Amniotic stem cell (primary cell): ENCODE measurements at places on chromosomes 4 and X.
A peak's percentile ranks its signal among the peaks of the same experiment; 100 is the strongest.

DNA sequence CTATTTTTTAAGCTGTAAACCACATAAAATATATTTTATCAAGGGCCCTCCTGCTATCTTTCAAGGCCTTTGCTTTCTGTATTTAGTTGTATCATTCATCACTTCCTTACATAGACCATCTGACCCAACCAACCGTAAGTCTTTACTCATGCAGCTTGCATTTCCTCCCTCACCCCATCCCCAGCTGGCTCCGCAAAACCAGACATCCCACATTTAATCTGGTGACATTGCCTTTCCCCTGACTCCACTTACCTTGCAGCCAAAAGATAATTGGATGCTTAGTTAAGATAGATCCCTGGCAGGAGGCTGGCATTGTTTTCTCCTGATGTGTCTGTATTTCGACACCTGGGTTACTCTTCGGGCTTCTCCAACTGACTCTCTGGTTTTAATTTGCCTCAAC, 183.7 kb upstream of the LDB2 start:
- DNase-seq: no peak

- no peak for DNase-seq
Observed at GRCh38 chr4:38673130-38673978, 9.4 kb downstream of the KLF3 start.

DNA sequence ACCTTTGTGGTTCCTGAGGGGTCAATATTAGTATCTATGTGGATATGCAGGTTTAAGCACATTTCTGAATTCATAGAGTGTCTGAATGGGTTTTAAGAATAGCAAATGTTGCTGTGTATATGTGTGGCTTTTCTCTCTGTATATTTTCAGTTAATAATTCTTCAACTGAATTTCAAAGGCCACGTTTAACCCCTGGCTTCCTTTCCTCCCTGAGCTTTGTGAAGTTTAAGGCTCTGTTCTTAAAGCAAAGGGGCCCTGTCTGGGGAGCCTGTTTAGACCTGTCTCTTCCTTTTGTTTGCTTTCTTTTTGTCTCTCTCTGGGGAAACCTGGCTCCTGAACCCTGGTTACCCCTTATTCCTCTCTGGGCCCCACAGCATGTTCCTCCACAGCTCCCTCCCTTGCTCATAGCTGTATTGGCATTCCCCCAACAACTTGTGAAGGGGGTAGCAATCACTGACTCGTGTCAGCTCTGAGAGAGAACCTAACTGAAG, 139.1 kb downstream of the COL4A6 start:
- no peak for DNase-seq

GRCh38 chr4:133145758-133146573, 3.1 kb upstream of the PCDH10 start:
- DNase-seq: no peak

GRCh38 chr4:120855307-120856001, 67.1 kb downstream of the PRDM5 start:
- no peak for DNase-seq

DNA sequence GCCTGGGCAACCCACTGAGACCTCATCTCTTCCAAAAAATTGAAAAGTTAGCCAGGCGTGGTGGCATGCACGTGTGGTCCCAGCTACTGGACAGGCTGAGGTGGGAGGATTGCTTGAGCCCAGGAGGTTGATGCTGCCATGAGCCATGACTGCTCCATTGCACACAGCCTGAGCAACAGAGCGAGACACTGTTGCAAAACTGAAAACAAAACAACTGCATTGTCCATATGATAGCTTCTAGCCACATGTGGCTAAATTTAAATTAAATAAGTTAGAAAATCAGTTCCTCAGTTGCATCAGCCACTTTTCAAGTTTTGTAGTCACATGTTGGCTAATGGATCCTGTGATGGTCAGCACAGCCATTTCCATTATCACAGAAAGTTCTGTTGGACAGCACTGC, 67.9 kb downstream of the GAB1 start:
- DNase-seq: no peak

DNA sequence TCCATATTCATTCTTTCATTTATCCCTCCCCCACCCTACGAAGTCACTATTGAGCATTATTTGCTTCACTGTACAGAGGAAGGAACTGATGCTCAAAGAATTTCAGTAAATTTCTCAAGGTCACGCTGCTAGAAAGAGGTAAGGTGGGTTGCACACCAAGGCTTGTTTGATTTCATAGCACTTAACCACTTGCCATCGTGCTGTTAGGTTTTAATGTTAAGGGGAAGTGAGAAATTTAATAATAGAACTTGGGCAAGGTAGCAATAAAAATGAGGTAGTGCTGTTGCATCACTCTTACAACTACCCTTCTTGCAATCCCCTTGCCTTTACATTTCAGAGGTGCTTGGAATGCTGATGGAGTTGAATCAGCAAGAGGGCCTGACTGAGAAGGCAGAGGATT, 343.1 kb downstream of the MID1IP1 start:
- no peak for DNase-seq

- DNase-seq: no peak
Observed at GRCh38 chrX:150504397-150505182, 63.8 kb upstream of the MTM1 start.

DNA sequence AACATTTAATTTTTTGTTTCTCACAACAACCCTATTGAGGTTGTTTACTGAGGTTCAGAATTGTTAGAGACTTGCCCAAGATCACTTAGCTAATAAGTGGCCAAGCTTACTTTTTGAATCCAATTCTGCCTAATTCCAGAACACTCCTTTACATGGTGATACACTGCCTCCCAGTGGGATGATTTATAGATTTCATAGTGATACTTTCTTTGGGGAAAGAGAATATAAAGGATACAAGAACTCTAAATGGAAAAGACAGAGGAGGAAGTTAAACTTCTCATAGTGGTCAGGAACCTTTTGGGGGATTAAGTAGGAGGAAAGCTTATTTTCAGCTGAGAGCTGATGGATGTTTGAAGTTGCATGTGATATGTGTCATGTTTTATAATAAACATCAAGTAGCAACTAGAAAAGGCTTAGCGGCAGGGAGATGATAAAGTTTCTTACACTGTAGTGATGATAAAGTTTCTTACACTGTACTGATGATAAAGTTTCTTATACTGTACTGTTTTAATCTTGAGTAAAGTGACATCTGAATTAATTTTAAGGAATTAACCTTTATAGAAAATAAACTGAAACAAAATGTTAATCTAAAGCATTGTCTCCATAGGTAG, 15.3 kb downstream of the STAG2 start:
- DNase-seq: peak; percentile 2

DNA sequence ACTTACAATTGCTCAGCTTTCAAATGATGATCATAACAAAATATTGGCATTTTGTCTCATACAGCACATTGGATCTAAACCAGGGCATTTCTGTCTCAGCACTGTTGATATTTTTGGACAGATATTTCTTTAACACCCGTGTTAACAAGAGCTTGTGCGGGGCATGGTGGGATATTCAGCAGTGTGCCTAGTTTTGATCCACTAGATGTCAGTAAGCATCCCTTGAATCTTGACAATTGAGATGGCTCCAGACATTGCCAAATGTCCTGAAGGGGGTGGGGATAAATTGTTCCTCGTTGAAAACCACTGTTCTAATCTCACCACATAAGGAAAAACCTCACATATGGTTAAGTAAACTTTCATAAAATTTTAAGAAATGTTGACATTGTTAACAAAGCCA, 806.3 kb downstream of the STIM2 start:
- no peak for DNase-seq

- no peak for DNase-seq
Observed at GRCh38 chrX:19745077-19745476, 142.3 kb downstream of the SH3KBP1 start.

DNA sequence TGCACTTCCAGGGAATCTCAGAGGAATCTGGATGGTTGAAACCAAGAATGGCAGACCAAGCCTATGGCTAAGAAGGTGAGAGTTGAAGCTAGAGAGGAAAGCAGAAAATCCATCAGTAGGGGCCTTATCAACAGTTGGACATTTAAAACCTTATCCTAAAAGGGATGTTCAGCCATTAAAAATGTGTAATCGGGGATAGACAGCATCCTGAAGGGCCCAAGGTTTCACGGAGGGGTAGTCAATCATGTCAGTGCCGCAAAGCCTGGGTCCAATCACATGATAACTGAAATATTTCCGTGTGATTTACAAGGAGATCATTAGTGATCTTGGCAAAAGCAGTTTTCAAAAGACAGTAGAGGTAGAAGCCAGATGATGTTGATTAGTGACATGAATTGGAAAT, 61.9 kb upstream of the ELOVL6 start:
- no peak for DNase-seq
